ENCODE measurements at places on chromosomes 13 and 19.
A peak's percentile ranks its signal among the peaks of the same experiment; 100 is the strongest.

- DNase-seq = no peak
These were observed 4.5 kb upstream of the TIMM44 start for GRCh38 chr19:7947939-7948338.

GRCh38 chr19:17883627-17884410 is 12.1 kb downstream of the SLC5A5 start:
- DNase-seq = no peak

DNA sequence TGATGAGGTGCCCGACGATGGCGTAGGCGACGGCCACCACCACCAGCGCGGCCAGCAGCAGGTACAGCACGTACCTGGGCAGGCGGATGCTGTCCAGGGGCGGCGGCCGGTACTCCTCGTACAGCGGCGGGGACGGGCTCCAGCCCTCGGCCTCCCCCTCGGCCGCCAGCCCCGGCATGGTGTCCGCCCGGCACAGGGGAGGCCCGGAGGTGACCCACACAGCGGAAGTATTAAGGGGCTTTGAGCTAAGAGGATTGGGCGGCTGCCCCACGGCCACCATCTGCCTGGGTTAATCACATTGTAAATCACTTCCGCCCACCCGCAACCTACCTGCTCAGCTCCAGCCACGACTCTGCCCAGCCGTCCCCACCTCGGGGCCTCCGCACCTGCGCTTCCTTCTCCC is at the start of gene SMIM44:
TSS of gene SMIM44 (minus strand) at position 216 of the 403 bp plus-strand sequence. CDS start at position 178, 38 bp downstream.
- no peak for DNase-seq

DNA sequence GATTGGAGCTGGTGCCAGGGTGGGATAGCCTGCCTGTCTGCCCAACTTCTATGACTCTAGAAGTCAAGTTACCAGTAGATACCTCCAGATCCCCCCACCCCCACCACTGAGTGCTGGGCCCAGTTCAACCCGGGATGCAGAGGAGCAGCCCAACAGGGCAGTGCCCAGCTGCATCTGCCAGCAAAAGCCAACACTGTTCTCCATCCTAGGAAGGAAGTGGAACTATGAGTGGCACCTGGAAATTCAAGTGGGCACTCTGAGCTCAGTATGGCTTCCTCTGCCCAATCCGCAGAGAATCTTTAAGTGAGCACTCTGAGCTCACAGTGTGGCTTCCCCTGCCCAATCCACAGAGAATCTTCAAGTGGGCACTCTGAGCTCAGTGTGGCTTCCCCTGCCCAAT is 14.2 kb downstream of the TUBGCP3 start:
- peak; percentile 96 for DNase-seq

- no peak for DNase-seq
These were observed 14.7 kb upstream of the POSTN start for GRCh38 chr13:37613236-37613635.

- no peak for DNase-seq
These were observed 17.6 kb upstream of the COG6 start for GRCh38 chr13:39637890-39638289.

GRCh38 chr13:107124129-107124718 is 556.3 kb upstream of the ARGLU1 start:
- peak; percentile 27 for DNase-seq

DNA sequence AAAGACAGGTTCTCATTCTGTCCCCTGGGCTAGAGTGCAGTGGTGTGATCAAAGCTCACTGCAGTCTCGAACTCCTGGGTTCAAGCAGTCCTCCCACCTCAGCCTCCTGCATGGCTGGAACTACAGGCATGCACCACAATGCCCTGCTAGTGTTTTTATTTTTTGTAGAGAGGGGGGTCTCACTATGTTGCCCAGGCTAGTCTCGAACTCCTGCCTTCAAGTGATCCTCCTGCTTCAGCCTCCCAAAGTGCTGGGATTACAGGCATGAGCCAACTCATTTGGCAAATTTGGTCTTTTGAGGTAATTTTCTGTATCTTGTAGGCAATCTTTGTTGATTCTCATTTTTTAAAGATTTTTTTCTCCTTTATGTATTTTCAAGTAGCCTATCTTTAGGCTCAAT is 205.7 kb downstream of the ZIC5 start:
- DNase-seq = no peak

DNA sequence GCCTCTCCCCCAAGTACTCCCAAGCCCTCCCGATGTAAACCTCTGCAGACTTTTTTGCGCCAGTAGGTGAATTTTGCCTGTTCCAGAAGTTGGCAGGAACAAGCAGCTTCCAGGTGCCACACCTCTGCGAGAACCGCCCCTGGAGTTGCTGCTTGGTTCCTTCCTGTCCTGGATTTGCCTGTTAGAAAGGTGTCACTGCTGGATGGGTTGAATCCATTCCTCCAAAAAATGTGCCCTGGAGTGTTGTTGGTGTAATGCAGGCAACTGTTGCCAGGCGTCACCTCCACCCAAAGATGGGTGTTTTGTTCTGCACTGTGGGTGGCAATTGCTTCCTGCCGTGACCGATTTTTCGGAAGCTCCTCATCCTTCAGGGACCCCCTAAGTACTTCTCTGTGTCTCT is 5.7 kb downstream of the PGPEP1 start:
- DNase-seq = no peak

DNA sequence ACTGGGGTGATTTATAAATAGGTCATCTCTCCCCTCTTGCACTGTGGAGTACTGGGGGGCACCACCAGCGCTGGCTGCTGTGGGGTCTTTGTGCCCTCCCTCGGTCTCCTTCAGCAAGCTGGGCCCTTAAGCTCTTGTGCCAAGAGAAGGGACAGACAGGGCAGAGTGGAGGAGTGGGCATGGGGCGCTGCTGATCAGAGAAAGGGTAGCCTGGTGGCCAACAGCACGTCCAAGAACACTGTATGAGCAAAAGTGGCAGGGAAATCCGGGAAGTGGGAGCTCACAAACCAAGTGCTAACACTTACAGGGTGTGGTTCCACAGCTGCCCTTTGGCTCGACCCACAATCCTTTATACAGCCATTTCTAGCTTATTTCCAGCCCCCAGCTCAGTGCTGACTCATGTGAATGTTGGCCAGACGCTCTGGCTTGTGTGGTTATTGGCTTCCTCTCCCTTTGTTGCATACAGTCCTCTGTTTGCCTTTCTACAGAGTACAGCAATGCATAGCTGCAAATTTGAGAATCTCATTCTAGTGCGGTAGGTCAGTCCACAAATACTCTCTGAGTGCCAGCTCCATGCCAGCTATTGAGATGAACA is 298.8 kb downstream of the SHISA2 start:
- DNase-seq = no peak

GRCh38 chr19:30807278-30807677 is 435.1 kb downstream of the ZNF536 start:
- DNase-seq = no peak

GRCh38 chr19:383922-384798 is 24.8 kb downstream of the C2CD4C start:
- DNase-seq = no peak

DNA sequence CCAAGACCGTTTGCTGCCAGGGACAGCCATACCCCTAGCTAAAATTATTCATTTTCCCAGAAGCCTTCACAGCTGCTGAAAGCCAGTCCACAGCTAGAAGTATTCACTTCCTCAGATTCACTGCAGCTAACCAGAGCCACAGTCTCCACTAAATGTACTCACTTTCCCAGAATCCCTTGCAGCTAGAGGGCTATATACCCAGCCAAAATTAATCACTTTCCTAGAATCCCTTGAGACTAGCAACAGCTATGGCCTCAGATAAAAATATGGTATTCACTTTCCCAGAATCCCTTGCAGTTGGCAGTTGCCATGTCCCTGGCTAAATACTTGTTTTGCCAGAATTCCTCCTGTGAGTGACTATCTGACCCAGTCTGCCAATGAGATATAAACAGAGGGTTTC is 13.8 kb upstream of the MEIS3 start:
- DNase-seq = no peak

- DNase-seq = no peak
These were observed 142.8 kb downstream of the STK24 start for GRCh38 chr13:98434060-98434459.

DNA sequence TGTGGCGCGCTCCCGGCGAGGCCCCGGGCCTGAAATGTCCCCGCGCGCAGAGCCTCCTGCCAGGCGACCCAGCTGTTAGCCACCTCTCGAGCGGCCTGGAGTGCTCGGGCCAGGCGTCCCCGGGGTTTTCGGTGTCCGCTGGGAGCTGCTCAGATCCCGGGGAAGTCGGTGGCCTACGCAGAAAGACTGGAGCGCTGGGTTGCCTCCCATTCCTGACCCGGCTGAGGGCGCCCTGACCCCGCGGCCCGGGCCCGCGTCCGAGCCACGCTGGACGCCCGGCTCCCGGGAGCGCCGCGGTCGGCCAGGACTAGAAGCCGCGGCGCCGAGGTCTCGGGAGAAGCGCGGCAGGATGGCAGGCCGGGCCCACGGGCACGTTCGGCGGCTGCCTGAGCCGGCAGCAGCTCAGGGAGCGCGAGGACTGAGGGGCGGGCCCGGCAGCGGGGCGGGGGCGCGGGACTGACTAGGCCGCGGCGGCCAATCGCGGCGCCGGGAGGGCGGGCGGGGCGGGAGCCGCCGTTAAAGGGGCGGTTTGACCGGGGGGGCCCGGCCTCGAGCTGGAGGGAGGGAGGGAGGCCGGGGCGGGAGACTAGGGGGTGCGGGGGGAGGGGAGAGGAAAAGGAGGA is 1.3 kb upstream of the ZIC2 start:
- DNase-seq = peak; percentile 92

GRCh38 chr13:100852146-100852545 is 177.6 kb upstream of the TMTC4 start:
- no peak for DNase-seq

DNA sequence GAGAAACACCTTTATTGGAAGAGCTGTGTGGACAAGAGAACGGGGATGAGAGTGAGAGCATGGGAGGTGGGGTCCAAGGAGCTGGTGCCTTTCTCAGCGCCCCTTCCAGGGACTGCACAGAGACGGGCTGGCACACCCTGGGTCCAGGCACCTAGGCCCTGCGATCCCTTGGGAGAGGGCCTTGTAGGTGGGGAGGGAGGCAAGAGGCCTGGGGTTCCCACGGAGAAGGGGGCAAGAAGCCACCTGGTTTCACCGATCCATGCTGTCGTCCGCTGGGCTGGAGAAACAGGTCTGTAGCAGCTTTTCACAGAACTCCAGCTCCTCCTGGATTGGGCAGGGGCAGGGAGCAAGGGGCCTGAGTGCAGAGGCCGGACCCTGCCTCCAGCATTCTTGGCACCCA is 3.5 kb upstream of the PPP6R1 start:
- DNase-seq = no peak

DNA sequence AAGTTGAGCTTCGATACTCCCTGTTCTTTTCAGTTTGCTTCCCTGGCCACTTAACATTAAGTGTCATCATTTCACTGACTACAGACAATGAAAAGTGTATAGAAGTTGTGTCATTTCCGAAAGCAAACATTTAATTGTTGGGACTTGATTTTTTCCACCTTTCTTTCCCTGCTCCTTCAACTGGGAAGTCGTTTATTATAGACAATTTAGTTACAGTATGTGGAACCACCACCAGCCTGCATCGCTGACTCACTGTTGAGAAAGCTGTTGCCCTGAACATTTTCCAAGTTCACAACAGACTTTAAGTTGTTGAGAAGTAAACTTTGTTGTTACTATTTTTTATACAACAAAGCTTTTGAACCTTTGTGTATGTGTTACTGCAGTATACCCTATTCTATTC is 788.4 kb upstream of the PRR20A start:
- DNase-seq = no peak

DNA sequence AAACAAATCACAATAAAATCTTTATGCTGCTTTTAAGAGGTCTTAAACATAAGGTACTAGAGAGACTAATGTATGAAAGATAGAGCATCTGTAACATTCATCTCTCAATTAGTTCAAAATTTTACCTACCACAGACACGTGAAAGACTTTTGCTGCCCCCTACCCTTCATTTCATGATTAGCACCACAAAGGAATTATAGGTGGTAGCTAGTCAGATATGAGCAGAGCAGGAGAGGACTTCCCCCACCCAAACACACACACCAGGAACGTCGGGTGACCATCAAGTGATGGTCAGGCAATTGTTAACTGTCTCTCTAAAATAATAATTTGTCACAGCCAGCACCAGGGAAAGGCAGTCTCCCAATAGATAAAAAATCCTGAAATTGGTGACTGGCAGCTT is 1531.7 kb upstream of the SPRY2 start:
- DNase-seq = no peak

GRCh38 chr13:96444676-96445075 is 354.8 kb downstream of the HS6ST3 start:
- DNase-seq = no peak

DNA sequence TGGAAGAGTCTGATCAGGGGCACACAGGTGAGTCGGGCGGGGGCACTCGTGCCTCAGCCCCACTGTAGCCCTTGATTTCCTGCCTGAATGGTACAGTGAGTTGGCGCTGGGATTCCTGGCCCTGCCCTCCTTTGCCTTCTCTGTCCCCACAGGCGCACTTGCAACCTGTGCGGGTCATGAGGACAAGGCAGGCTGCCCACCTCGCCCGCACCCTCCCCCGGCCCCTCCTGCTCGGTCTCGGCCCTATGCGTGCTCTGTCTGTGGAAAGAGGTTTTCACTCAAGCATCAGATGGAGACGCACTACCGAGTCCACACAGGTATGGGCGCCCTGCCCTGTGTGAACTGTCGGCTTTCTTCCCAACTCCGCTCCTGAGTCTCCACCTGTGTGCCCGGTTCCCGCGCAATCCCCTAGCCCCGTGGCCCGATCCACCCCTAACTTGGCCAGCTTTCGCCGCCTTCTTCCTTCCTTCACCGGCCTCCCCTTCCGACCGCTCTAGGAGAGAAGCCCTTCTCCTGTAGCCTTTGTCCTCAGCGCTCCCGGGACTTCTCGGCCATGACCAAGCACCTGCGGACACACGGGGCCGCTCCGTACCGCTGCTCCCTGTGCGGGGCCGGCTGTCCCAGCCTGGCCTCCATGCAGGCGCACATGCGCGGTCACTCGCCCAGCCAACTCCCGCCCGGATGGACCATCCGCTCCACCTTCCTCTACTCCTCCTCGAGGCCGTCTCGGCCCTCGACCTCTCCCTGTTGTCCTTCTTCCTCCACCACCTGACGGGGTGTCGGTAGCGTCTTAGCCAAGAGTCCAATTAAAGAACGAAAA is 1.6 kb upstream of the KMT2B start:
- DNase-seq = peak; percentile 39

DNA sequence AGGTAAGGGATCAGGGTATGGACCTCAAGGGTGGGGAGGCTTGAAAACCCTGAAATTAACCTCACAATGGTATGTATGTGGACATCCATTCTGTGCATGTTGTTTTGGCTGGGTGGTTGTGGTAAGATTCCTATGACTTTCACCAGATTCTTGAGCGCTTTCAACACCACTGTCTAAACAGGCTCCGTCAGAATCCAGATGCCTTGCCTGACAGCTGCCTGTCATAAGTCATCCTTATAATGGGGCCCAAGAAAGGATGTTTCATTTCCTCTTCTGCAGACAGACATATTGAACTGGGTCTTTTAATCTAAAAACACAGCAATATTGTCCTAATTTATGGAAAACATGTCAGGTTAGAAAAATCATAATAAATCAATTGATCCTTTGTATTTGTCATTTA is 41.3 kb downstream of the ALOX5AP start:
- DNase-seq = no peak
